ENCODE measurements at places on chromosomes 13 and 19.

- DNase-seq = peak; percentile 23
Observed at GRCh38 chr13:78022164-78022877, 103.7 kb upstream of the EDNRB start.

- DNase-seq = no peak
Observed at GRCh38 chr13:107743526-107743925, 471.8 kb downstream of the LIG4 start.

GRCh38 chr13:80778297-80778696, 437.4 kb upstream of the SPRY2 start:
- DNase-seq = no peak

- DNase-seq = peak; percentile 38
Observed at GRCh38 chr13:66407128-66407527, 823.0 kb downstream of the PCDH9 start.

- DNase-seq = no peak
Observed at GRCh38 chr13:37067874-37068273, 8.4 kb upstream of the SUPT20H start.

- peak; percentile 71 for DNase-seq
Observed at GRCh38 chr13:50222569-50223332, 207.5 kb downstream of the KCNRG start.

DNA sequence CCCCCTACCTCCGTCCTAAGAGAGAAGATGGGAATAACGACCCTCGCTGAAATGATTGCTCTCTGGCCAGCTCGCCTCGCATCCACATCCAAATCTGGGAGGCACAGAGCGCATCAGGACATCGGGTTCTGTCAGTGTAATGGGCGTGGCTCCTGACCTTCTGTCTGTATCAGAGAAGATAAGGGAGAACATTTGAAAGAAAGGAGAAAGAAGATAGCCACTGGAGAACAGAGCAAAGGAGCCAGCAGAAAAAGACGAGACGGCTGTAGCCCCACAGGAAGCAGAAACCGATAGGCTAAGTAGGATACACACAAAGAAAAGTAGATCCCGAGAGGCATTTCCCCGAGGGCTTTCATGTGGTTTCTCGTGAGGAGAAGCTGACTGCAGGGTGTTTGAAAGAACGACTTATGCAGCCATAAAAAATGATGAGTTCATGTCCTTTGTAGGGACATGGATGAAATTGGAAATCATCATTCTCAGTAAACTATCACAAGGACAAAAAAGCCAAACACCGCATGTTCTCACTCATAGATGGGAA, 14.0 kb upstream of the GJB2 start:
- DNase-seq = no peak

DNA sequence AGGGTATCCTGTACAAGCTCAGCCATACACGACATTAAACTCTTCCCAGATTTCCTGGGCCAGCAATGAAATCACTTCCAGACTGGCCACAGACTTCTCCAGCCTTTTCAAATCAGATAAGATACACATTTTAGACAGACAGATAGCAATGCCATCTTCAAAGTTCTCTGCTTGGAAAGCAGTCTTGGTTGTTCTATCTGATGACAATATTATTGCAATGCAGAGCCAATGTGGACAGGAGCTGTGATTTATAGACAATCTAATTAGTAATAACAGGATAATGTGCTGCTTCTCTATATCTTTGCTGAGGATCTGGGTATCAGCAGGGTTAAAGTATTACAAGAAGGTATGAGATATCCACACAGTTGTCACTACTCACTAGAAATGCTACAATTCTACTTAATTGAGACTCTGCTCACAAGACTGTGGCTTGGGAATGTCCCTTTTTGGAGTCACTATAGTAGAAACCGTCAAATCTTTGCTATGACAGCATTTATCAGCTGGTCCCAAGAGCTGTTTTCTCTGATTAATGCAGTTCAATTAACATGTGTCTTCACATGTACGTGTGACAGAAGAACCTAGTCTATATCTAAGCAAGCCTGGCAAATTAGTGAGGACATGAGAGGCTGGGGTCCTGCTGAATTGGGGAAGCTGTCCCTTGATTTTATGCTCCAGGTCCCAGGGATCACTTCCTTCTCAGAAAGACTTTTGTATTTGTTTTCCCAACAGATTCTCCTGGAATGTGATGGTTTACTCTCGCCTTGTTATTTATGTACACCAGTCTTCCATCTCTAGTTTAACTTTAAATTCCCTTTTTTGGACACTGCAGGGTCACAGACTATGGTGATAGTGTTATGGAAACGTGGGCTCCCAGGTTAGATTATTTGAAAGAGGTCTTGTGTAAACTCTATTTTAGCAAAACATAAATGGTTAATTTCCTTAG, 68.8 kb downstream of the COL4A1 start:
- DNase-seq = no peak

DNA sequence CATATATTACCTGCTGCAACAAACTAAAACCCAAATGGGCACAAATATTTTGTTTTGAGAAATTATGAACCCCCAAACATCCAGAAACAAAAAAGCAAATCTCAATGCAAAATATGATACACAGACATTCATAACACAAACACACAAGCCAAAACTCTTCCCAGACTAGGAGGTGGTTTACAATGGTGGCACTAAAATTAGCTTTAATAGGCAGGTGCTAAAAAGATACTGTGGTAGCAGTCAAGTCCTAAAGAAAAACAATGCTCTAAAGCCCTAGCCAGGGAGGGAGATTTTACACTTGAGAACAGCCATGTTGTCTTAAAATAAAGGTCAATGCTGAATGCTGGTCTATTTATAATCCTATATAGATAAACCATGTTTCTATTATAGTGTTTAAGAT, 65.0 kb downstream of the DOCK9 start:
- no peak for DNase-seq

DNA sequence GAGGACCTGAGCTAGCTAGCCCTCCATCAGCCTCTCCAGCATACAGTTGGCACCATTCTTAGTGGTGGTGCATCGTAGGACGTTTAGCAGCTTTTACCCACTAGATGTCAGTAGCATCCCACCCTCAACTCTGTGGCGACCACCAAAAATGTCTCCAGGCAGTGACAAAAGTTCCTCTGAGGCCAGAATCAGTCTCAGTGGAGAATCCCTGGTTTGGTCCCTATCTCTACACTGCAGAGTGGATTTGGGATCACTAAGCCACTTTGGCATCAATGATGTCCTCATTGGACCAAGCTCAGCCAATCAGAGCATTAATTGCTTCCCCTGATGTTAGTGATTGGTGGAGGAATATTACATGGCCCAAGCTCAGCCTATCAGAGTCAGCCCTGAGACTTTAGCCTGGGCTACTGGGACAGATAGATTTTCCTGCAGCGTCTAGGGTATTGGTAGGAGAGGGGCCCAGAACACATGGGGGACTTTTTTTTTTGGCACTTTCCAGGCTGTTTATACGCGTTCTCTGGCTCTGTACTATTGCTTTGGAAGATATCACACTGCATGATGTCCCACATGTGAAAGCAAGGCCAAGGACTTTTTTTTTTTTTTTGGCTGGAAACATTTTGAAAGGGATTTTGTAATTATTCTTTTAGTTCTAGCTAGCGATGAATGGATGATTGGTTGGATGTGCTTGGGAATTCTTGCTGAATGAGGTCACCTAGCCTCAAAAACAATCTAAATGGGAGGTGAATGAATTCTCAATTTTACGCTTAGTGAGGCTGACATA, 7.0 kb downstream of the TMEM221 start:
- peak; percentile 52 for DNase-seq

- DNase-seq = no peak
Observed at GRCh38 chr13:95499811-95500712, 52.5 kb upstream of the CLDN10 start.

All from amniotic epithelial cell (primary cell).